ENCODE measurements at places on chromosomes 11 and 22.

DNA sequence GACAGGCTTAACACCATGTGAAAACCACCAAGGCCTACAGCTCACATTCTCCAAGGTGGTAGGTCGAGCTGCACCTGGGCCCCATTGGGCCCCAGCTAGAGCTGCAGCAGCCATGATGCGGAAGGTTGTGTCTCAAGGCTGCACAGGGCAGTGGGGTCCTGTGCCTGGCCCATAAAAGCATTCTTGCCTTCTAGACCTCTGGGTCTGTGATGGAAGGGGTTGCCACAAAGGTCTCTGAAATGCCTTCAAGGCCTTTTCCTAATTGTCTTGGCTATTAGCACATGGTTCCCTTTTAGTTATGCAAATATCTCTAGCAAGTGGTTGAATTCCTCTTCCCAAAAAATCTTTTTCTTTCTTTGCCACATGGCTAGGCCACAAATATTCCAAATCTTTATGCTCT lies 52.5 kb upstream of the C11orf58 start:
- no peak for DNase-seq

- DNase-seq: no peak
These were observed 19.4 kb downstream of the MRPL23 start for GRCh38 chr11:1966531-1966930.

- no peak for DNase-seq
These were observed 54.8 kb downstream of the LDLRAD3 start for GRCh38 chr11:35998634-35999033.

DNA sequence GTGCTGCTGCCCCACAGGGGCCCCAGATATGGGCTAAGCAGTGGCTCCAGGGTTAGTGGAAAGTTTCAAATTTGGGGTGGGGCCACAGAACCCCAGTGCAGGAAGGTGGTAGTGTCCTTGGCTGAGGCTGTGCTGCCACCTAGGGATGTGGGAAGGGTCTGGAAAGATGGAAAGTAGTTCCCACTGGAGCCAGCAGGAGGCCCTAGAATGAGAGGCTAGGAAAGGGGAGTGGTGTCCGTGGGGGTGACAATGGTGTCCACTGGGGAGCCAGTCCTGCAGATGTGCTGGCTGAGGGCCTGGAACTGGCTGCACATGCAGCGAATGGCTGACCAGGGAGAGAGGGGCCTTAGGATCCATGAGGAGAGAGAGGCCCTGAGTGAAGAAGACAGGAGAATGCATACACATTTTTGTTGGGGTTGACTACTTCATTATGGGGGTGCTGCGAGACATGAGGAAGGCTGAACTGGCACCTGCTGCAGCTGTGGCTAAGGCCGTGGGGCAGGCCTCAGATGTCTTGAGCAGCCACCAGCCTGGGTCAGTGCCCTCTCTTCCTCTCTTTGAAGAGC lies 21.1 kb downstream of the RFPL3 start:
- DNase-seq: no peak
